ENCODE measurements at places on chromosomes 12 and 14. TPM values are rescaled to one million over a fixed set of nuclear protein-coding genes. Genes with fewer than 3 reads are reported as not detected.

- DNase-seq: no peak
Measured at GRCh38 chr12:68007033-68007432, 17.8 kb downstream of the IFNG-AS1 start.

- no peak for DNase-seq
Measured at GRCh38 chr12:121288986-121289385, 7.5 kb downstream of the CAMKK2 start.

- DNase-seq: no peak
Measured at GRCh38 chr14:76768671-76769500, 7.6 kb downstream of the VASH1 start.

GRCh38 chr12:12874029-12874428, 17.3 kb upstream of the GPRC5A start:
- no peak for DNase-seq

DNA sequence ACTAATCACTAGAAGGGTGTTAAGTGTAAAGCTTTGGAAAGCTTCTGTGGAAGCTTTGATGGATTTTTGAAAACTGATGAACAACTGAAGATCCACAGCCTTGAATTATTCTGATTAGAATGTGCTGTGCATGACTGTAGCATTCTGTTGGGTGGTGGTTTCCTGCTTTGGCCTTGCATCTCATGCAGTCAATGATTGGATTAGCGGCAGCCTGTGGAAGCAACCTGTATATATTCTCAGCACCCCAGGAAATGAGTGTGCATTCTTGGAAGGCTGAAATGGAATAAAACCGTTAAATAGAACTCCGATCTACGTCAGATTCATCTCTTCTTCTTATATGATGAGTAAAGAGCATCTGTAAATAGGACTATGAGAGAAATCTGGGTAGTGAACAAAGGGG, 120.2 kb downstream of the SLC16A7 start:
- DNase-seq: no peak

DNA sequence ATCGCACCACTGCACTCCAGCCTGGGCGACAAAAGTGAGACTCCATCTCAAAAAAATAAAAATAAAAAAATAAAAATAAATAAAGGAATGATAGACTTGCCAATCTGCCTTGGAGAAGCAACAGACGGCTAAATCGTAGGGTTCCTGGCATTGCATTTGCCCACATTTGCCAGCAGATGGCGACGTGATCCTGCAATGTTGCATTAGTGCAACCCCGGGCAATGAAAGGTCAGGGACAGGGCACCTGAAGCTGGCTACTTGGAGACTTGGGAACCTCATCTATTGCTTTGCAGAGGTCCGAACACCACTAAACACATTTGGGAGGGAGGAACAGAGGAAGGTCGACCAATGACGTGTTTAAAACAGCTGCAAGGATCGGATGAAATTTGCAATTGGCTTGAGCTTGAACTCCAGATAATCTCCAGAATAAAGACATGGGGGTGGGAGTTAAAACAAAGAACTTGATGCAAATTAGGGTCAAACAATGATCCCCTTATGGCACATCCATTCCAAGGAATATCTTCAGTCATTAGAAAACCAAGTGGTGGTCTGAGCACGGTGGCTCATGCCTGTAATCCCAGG, 34.6 kb downstream of the SPRING1 start:
- peak; percentile 51 for DNase-seq

DNA sequence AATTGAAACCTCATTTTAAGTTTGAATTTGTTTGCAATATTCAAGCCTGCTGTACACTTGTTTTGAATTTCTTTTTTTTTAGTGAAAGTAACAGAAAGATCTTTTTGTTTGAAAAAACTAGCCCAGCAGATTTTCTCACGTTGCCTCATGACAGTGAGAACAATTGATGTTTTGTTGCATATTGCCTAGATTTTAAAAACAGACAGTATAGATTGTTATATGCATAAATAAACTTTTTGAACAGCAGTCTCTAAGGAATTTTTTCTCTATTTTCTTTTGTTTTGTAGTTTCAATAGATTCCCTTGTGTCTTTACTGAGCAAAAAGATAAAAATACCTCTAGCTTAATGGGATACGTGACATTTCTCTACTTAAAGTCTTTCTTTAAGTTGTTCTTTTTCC, 15.4 kb downstream of the OR6C6 start:
- no peak for DNase-seq

GRCh38 chr14:60002819-60003492, 83.0 kb downstream of the LRRC9 start:
- no peak for DNase-seq

DNA sequence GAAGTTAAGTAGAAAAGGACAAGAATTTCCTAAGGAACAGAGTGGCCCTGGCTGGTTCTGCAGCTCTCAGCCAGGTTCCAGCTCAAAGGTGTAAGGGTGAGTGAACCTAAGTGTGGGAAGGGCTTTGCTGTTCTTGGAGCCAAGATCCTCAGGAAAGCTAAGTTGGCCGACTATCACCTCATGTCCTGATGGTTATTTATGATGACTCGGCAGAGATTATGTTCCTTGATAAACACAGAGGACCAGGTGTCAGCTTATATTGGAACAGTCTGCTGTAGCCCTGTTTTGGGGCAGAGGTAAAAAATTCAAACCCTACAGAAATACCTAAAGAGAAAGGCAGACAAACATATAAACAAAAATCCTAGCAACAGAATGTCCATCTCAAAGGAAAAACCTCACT, 128.5 kb downstream of the TBX3 start:
- DNase-seq: no peak

GRCh38 chr12:19045426-19045825, 84.1 kb upstream of the PLEKHA5 start:
- no peak for DNase-seq

- no peak for DNase-seq
Measured at GRCh38 chr14:54267172-54267571, 129.6 kb upstream of the CDKN3 start.

DNA sequence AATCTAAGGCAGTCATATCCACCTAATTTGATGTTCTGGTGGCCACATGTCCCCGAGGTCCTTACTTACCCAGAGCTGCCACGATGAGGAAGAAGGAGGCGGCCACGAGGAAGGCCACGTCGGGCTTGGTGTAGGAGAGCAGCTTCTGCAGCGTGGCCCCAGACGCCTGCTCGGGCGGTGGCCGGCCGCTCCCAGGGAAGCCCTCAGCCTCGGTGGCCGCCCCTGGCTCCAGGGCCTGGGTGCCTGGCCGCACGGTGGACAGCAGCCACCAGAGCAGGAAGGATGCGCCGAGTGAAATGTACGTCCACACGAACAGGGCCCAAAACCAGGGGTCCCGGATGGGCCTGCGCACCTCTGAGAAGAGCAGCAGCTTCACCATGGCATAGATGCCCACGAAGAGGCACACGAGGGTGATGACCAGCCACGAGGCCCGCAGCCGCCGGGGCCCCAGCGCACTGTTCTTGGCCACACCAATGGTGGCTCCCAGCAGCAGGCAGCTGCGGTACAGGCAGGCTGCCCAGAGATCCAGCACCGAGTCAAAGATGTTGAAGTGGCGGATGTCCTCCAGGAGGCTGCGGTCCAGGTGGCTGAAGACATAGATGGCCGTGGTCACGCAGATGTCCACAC, 6.6 kb downstream of the ABCB9 start:
- no peak for DNase-seq

- no peak for DNase-seq
Measured at GRCh38 chr12:116892349-116893140, 11.3 kb upstream of the HRK start.

DNA sequence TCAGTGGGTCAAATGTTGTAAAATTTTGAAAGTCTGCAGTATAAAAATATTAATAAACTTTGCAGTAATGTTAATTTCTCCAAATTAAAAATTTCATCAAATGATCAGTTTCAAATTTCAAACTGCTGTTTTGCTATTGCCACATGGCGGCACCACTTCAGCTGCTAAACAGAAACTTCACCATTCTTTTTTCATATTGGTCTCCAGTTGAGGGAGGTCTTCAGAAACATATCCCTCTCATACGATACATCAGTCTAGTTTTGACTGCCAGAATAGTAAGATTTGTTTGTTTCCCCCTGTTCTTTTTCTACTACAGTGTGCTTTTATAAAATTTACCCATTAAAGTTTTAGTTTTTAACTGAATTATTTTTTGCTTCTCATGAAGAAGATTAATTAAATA, 4.2 kb upstream of the TRHDE start:
- no peak for DNase-seq

- DNase-seq: no peak
Measured at GRCh38 chr12:2341871-2342270, 289.1 kb downstream of the CACNA1C start.

DNA sequence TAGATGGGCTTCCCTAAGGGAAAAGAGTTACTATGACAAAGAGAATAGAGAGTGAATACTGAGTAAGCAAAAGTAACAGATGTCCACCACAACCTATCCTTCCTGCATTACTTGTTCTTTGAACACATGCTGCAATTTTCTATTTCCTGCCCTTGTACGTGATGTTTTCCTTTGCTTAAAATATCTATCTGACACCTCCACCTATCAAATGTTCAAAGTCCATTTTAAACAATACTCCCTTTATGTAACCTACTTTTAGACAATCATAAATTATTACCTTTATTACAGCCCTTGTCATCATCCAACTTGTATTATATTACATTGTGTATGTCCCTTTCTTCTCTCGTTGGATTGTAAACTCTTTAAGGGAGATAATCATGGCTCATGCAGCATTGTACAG, 147.2 kb upstream of the DYRK2 start:
- DNase-seq: no peak

- DNase-seq: no peak
Measured at GRCh38 chr14:64656986-64657385, 47.2 kb upstream of the PLEKHG3 start.

GRCh38 chr12:26845057-26845666, 12.2 kb upstream of the ITPR2 start:
- peak; percentile 44 for DNase-seq

- no peak for DNase-seq
Measured at GRCh38 chr12:57521525-57522010, 1.1 kb upstream of the MBD6 start.

DNA sequence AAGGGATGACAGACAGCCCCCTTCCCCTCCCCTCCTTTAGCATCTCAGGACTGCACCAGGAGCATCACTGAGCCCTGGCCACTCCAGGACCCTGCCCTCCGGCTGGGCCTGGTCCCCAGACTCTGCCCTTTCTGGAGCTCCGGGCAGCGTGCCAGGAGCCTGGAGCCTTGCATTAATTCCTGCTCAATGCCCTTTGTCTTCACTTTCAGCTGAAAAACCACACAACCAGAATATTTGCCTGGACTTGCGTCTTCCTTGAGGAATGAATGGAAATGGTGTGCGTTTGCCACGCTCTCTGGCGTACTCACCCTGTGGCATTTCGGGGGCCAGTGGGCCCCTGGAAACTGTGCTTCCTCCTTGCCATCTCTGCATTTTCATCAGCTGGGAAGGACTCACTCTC, 8.5 kb upstream of the RFLNA start:
- no peak for DNase-seq

GRCh38 chr14:54317391-54317790, 79.4 kb upstream of the CDKN3 start:
- no peak for DNase-seq

GRCh38 chr12:1877169-1877878, 41.1 kb downstream of the CACNA2D4 start:
- no peak for DNase-seq

DNA sequence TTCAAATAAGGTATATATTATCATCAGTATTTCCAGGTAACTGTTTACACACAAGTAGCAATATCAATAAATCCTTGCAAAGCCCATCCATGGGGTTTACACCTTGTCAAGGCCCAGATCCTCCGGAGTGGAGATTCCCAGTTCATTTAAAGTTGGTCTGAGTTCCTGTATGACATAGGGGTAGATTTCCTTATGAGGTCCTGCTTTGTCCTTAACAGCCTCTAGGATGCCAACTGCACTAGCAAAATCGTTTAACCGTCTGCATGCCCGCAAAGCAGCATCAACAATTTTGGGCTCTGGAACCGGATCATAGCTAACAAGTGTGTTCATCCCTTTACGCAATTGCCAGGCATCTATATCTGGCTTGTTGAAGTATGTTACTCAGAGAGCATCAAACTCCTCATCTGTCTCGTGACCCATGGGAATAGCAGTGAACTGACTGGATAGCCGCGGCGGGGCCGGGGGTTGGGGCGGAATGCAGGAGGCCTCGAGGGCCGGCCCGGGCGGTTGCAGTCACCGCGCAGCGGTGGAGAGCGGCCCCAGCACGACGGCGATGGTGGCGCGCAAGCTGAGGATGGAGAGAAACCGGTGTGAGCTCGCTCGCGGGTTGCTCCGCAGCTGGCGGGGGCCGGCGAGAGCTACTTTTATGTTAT, 30.6 kb upstream of the FBXO34 start:
- DNase-seq: no peak

- DNase-seq: no peak
Measured at GRCh38 chr12:4287325-4288211, 14.0 kb downstream of the CCND2 start.

DNA sequence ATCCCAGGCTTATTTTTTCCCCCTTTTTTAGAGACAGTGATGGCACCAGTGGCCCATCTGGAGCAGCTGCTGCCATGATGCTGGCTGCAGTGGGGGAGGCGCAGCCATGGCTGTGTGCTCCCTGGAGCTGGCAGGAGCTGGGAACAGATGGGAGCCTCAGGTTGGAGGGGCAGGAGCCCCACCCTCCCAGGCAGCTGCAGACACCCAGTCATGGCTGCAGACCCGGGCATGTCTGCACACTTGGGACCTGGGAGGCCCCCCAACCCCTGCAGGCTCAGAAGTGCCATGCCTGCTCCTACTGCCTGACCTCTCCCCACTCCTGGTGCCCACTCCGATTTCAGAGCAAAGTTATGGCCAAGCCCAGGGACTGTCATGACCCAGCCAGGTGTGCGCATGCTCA, 25.1 kb downstream of the CDKL1 start:
- DNase-seq: no peak

DNA sequence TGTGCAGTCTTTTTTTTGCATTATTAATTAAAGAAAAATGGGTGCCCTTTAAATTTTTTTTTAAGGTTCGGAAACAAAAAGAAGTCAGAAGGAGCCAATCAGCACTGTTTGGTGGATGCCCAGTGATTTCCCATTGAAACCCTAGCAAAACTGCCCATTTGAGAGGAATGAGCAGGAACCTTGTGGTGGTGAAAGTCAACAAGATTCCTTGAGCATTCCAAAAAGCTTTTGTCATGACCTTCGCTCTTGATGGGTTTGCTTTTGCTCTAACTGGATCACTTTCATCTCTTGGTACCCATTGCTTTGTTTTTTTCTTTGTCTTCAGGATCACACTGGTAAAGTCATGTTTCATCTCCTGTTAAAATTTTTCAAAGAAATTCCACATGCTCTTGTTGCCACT, 54.1 kb downstream of the ADIPOR2 start:
- DNase-seq: no peak

The OAS3 gene
- total RNA-seq: 29.5 TPM

The ZBTB1 gene
- 20.6 TPM for total RNA-seq

The DYNC1H1 gene
- total RNA-seq: 361 TPM

The SERPINA4 gene
- 0.17 TPM for total RNA-seq

The B4GALNT3 gene
- total RNA-seq: 18.2 TPM

The ADCY6 gene
- total RNA-seq: 24.9 TPM

The NANOG gene
- total RNA-seq: 0.22 TPM

The USP44 gene
- 0.17 TPM for total RNA-seq

The VWF gene
- 0.57 TPM for total RNA-seq

The DAO gene
- total RNA-seq: not detected

The ADAMTS20 gene
- total RNA-seq: not detected

The BAG5 gene
- total RNA-seq: 27.0 TPM

The HSPA2 gene
- total RNA-seq: 2.5 TPM
